Activated T-helper 1 cell treated with anti-CD3 and anti-CD28 coated beads, Interleukin-12 subunit alpha, Interleukin-12 subunit beta, Interleukin-2, Interleukin-4 antibody, amounts not matched to agents 30 ng/mL and 10 ng/mL and 1 ng/mL, durations not matched to agents 14 hours and 24 hours and 36 hours (primary cell): ENCODE measurements at places on chromosomes 2 and 18.

- no peak for DNase-seq
These were observed 163.7 kb downstream of the SH3BP4 start for GRCh38 chr2:235115521-235115920.

- DNase-seq: no peak
These were observed 31.9 kb upstream of the MSTN start for GRCh38 chr2:190094316-190094871.

- no peak for DNase-seq
These were observed 156.8 kb downstream of the VAPA start for GRCh38 chr18:10070561-10071000.

DNA sequence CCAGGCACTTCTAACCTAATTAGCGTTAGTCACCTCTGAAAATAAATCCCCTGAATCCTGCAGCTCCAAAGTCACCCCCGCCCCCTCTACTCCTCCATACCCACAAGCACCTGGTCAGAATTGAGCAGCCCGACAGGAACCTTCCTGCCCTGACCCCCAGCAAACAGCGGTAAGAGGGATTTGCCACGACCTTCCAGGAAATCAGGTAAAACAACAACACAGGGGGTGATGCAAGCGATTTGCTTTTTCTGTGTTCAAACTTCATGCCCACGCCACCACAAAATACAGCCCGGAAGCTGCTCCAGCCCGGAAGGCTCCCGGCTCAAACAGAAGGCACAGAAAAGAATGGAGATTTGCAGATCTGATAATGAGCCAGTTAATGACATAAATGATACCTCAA lies 367.1 kb downstream of the GPD2 start:
- DNase-seq: no peak

- no peak for DNase-seq
These were observed 6.5 kb downstream of the KCNJ3 start for GRCh38 chr2:154704991-154705390.
